ENCODE measurements at places on chromosomes 1 and 21.
A peak's percentile ranks its signal among the peaks of the same experiment; 100 is the strongest.

DNA sequence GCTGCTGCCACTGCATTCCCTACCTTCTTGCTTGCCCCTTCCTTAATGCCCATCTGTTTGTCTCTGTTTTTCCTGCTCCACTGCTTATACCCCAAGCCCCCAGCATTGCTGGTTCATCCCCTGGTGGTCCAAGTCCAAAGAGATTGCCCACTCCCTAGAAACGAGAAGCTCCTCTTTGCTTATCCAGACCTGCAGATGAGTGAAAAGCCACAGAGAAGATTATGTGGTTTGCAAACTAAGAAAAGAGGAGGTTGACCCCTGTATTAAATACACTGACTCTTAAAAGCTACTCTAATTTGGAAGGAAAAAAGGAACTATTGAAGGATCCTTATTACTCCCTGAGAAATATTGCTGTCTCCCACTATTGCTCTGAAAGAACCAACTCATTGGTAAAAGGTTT lies 146.8 kb upstream of the RAB4A start:
- no peak for DNase-seq
- H3K27ac ChIP-seq, result no peak overlapping the region
- no peak overlapping the region for H3K4me3 ChIP-seq

- H3K4me3 ChIP-seq, result no peak overlapping the region
- H3K27me3 ChIP-seq, result no peaks in the 10 kb centered on the region
- H3K4me1 ChIP-seq, result no peaks in the 10 kb centered on the region
Measured at GRCh38 chr1:211490821-211491415, 1.0 kb downstream of the RD3 start.

GRCh38 chr1:64941461-64942117 lies 24.8 kb downstream of the JAK1 start:
- H3K4me1 ChIP-seq, result peaks cover 49% of the 10 kb centered on the region
- DNase-seq, result no peak
- H3K27me3 ChIP-seq, result no peaks in the 10 kb centered on the region
- no peak overlapping the region for H3K27ac ChIP-seq

DNA sequence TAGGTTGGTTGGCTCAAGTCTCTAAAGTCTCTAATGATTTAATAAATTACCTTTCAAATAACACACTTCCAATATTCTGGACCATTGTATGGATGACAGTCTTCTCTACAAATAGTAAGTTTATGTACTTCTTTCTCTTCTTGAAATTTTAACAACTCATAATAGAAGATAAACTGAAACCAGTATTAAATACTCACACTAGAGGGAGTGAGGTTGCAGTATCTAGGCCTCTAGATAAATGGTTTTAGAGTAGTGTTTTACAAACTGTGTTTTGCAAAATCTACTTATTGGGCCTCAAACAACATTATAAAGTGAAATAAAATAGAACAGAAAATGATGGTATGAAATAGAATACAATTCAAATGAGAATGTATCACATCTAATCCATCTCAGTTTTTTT lies 479.9 kb upstream of the BRINP3 start:
- H3K36me3 ChIP-seq, result no peaks in the 10 kb centered on the region
- no peaks in the 10 kb centered on the region for H3K27me3 ChIP-seq
- H3K27ac ChIP-seq, result no peak overlapping the region
- no peak for DNase-seq

GRCh38 chr1:206719169-206719839 lies 34.6 kb downstream of the MAPKAPK2 start:
- H3K4me1 ChIP-seq, result peaks cover 71% of the 10 kb centered on the region
- H3K27me3 ChIP-seq, result no peaks in the 10 kb centered on the region
- no peak overlapping the region for H3K4me3 ChIP-seq
- no peaks in the 10 kb centered on the region for H3K36me3 ChIP-seq
- DNase-seq, result no peak

GRCh38 chr21:45801989-45802388 lies 158.5 kb downstream of the PCBP3 start:
- H3K36me3 ChIP-seq, result no peaks in the 10 kb centered on the region
- H3K4me3 ChIP-seq, result no peak overlapping the region
- no peaks in the 10 kb centered on the region for H3K27me3 ChIP-seq
- no peaks in the 10 kb centered on the region for H3K4me1 ChIP-seq
- no peak overlapping the region for H3K27ac ChIP-seq

DNA sequence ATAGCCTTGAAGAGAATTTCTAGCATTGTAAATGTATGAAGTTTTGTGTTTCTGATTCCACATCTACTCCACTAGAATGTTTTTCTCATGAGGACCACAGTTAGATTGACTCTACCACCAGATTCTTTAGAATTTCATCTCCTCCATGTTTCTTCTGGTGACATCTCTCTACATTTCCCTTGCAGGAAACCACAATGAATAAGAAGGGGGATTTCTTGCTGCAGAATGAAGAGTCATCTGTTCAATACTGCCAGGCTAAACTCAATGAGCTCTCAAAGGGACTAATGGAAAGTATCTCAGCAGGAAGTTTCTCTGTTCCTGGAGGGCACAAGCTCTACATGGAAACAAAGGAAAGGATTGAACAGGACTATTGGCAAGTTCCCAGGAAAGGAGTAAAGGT lies 18.6 kb downstream of the GBP6 start:
- no peaks in the 10 kb centered on the region for H3K4me1 ChIP-seq
- H3K27me3 ChIP-seq, result no peaks in the 10 kb centered on the region
- no peak for DNase-seq
- no peaks in the 10 kb centered on the region for H3K36me3 ChIP-seq

- no peak overlapping the region for H3K4me3 ChIP-seq
- no peaks in the 10 kb centered on the region for H3K36me3 ChIP-seq
- no peaks in the 10 kb centered on the region for H3K4me1 ChIP-seq
- DNase-seq, result no peak
- H3K27ac ChIP-seq, result no peak overlapping the region
- H3K27me3 ChIP-seq, result no peaks in the 10 kb centered on the region
Measured at GRCh38 chr1:208318150-208318734, 74.1 kb upstream of the PLXNA2 start.

DNA sequence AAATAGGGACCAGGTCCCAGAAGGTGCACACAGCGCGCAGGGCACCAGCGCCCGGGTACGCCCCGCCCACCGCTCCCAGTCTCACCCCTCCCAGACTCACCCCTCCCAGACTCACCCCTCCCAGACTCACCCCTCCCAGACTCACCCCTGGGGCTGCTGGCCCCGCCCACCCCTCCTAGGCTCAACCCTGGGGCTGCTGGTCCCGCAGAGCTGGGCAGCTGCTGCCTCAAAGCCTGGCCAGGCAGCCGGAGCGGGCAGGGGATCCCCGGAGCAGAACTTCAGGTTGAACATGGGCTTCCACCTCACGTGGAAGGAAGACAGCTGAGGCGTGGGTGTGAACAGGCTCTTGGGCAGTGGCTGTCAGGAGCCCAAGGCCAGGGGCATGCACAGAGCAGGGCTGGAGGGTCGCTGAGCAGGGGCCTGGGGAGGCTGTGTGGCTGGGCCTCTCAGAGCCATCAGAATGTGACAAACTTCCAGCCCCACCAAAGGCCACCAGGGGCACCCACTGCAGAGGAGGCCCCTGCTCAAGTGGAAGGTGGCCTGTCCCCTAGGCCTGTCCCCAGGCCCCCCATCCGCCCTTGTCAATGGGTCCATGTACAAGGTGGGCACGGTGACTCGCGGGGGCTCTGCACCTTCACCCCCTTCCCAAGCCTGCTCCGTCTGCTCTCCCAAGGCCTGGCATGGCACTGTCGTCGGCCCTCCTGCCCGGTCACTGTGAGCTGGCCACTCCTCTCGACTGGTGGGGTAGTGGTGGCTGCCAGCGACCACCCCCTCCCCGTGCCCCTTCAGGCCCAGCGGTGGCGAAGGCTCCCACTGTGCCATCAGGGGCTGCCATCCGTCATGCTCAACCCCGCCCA lies 20.4 kb upstream of the SUMO3 start:
- no peak overlapping the region for H3K4me3 ChIP-seq
- H3K36me3 ChIP-seq, result no peaks in the 10 kb centered on the region
- H3K27me3 ChIP-seq, result no peaks in the 10 kb centered on the region
- DNase-seq, result no peak
- peaks cover 10% of the 10 kb centered on the region for H3K4me1 ChIP-seq
- H3K27ac ChIP-seq, result no peak overlapping the region

GRCh38 chr1:185420588-185421081 lies 103.6 kb upstream of the IVNS1ABP start:
- no peaks in the 10 kb centered on the region for H3K4me1 ChIP-seq
- H3K4me3 ChIP-seq, result no peak overlapping the region
- no peaks in the 10 kb centered on the region for H3K36me3 ChIP-seq
- DNase-seq, result no peak
- H3K27me3 ChIP-seq, result no peaks in the 10 kb centered on the region
- H3K27ac ChIP-seq, result no peak overlapping the region

DNA sequence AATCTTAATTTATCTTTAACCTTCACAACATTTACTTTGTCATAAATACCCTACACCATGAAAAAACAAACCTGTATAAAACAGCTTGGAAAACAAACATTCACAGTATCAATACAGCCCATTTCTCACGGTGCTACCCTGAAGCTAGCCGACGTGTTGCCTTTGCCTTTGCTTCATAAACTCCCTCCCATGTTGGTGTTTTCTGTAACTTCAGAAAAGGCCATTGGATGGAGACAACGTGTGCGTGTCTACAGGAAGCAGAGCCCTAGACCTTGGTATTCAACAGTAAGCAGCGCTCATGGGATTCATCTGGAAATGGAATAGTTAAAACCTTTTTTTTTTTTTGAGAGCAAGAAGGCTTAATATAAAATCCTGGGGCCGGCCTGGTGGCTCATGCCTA lies 7.2 kb upstream of the PRDM15 start:
- no peak overlapping the region for H3K4me3 ChIP-seq
- H3K4me1 ChIP-seq, result no peaks in the 10 kb centered on the region
- H3K36me3 ChIP-seq, result peaks cover 5% of the 10 kb centered on the region
- H3K27ac ChIP-seq, result no peak overlapping the region
- DNase-seq, result no peak

GRCh38 chr1:92118826-92119225 lies 38.7 kb downstream of the BTBD8 start:
- no peak overlapping the region for H3K4me3 ChIP-seq
- no peak for DNase-seq
- peaks cover 5% of the 10 kb centered on the region for H3K36me3 ChIP-seq
- H3K27ac ChIP-seq, result no peak overlapping the region
- no peaks in the 10 kb centered on the region for H3K27me3 ChIP-seq

DNA sequence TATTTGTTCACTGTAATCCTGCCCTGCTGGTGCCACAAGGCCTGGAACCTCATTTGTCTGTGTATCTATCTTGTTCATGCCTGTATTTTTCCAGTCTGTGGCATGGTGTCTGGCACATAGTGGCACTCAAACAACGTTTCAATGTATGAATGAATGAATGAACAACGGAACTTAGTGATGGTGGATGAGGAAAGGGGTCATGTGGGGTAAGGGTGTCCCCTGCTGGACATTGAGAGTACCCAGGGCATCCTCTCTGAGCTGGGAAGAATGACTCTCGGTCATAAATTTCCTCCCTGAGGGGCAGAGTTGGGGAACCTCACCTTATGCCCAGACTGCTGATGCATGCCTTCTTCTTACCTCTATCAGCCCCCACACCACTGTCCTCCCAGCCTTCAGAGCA lies 18.9 kb upstream of the ZNF683 start:
- peaks cover 64% of the 10 kb centered on the region for H3K27me3 ChIP-seq
- no peaks in the 10 kb centered on the region for H3K4me1 ChIP-seq
- H3K4me3 ChIP-seq, result no peak overlapping the region
- no peak overlapping the region for H3K27ac ChIP-seq
- H3K36me3 ChIP-seq, result no peaks in the 10 kb centered on the region
- DNase-seq, result no peak

- H3K27me3 ChIP-seq, result peaks cover 81% of the 10 kb centered on the region
- no peaks in the 10 kb centered on the region for H3K4me1 ChIP-seq
- no peaks in the 10 kb centered on the region for H3K36me3 ChIP-seq
- DNase-seq, result no peak
- no peak overlapping the region for H3K27ac ChIP-seq
- H3K4me3 ChIP-seq, result no peak overlapping the region
Measured at GRCh38 chr1:5423109-5423508, 569.1 kb downstream of the NPHP4 start.

GRCh38 chr1:107875689-107876088 lies 89.3 kb downstream of the VAV3 start:
- H3K4me3 ChIP-seq, result no peak overlapping the region
- H3K36me3 ChIP-seq, result no peaks in the 10 kb centered on the region
- H3K27me3 ChIP-seq, result no peaks in the 10 kb centered on the region
- no peaks in the 10 kb centered on the region for H3K4me1 ChIP-seq

DNA sequence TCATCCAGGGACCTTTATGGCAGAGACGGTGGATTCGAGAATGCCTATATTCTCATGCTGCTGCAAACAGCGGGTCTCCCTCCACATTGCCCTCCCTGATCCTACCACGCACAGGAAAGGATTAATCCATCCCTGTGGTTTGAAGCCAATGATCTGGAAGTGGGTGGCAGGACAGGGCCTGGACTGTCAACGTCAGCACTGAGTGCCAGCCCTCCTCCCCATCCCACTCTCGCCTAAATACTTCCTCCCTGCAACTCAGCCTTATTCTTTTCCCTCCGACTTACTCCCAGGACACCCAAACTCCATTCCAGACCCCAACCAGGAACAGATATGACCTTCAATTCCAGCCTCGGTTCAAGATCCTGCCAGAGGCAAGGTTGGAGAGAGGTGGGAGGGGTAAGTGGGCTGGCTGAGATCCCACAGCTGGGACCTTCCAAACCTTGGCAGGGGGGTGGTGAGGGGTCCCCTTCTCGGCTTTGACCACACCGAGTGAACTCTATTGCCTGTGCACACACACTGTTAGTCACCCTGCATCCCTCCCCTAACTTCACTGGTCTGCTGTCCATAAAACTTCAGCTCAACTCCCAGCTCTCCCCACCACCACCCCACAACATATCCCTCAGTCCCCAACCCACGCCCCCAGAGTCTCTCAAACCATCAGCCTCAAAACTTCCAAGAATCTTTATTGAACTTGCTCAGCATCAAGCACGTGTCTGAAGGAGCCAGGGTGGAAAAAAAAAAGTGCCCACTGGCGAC lies 2.4 kb upstream of the S100A5 start:
- no peaks in the 10 kb centered on the region for H3K36me3 ChIP-seq
- H3K27ac ChIP-seq, result peak overlapping the region; percentile 81
- H3K27me3 ChIP-seq, result no peaks in the 10 kb centered on the region
- no peak for DNase-seq
- H3K4me1 ChIP-seq, result peaks cover 69% of the 10 kb centered on the region

Data from esophagus muscularis mucosa (tissue), 4 donors.